ENCODE measurements at places on chromosomes 5 and 9. TPM values are rescaled to one million over a fixed set of nuclear protein-coding genes. Genes with fewer than 3 reads are reported as not detected.

TLR4 gene
- 28.9 TPM for total RNA-seq

CARD9 gene
- 0.94 TPM for total RNA-seq

CD274 gene
- total RNA-seq = 0.31 TPM

DNA sequence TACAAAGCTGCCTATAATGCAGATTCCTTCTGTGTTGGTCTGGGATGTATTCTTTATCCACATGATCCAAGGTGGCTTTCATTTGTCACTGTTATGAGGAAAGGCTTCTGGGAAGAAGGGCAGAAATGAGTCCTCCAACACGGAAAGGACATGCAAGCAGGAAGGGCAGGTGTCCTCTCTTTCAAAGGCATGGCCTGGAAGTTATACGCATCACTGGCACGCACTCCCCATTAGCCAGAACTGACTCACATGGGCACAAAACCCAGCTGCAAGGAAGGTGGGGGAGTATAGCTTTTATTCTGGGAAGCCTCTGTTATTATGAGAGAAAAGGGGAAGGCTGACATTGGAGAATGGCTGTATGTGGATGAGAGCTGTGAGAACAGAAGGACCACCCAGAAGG lies 141.3 kb upstream of the ZNF618 start:
- DNase-seq = peak; percentile 30
- H3K27me3 ChIP-seq = peaks cover 50% of the 10 kb centered on the region
- H3K36me3 ChIP-seq = peaks cover 2% of the 10 kb centered on the region
- H3K4me1 ChIP-seq = peaks cover 8% of the 10 kb centered on the region
- H3K4me3 ChIP-seq = no peak overlapping the region
- no peak overlapping the region for H3K27ac ChIP-seq

GRCh38 chr9:108434502-108434901 lies 421.3 kb downstream of the ACTL7B start:
- H3K4me1 ChIP-seq = peaks cover 16% of the 10 kb centered on the region
- H3K4me3 ChIP-seq = no peak overlapping the region
- H3K27ac ChIP-seq = no peak overlapping the region
- peaks cover 4% of the 10 kb centered on the region for H3K36me3 ChIP-seq
- no peaks in the 10 kb centered on the region for H3K27me3 ChIP-seq

- H3K36me3 ChIP-seq = peaks cover 27% of the 10 kb centered on the region
- H3K27ac ChIP-seq = no peak overlapping the region
- no peak overlapping the region for H3K4me3 ChIP-seq
- DNase-seq = no peak
Observed at GRCh38 chr5:172091956-172092732, 85.7 kb upstream of the FBXW11 start.

- H3K4me1 ChIP-seq = no peaks in the 10 kb centered on the region
- H3K36me3 ChIP-seq = no peaks in the 10 kb centered on the region
- DNase-seq = no peak
- no peak overlapping the region for H3K27ac ChIP-seq
- H3K27me3 ChIP-seq = no peaks in the 10 kb centered on the region
Observed at GRCh38 chr9:28782630-28783029, 1209.3 kb upstream of the C9orf72 start.

- no peaks in the 10 kb centered on the region for H3K36me3 ChIP-seq
- no peak for DNase-seq
- H3K27me3 ChIP-seq = no peaks in the 10 kb centered on the region
- no peak overlapping the region for H3K27ac ChIP-seq
- peaks cover 13% of the 10 kb centered on the region for H3K4me1 ChIP-seq
Observed at GRCh38 chr5:167731951-167732350, 559.5 kb upstream of the WWC1 start.

- no peak overlapping the region for H3K27ac ChIP-seq
- no peaks in the 10 kb centered on the region for H3K27me3 ChIP-seq
- peak; percentile 70 for DNase-seq
Observed at GRCh38 chr5:133200256-133200655, 148.4 kb downstream of the HSPA4 start.

DNA sequence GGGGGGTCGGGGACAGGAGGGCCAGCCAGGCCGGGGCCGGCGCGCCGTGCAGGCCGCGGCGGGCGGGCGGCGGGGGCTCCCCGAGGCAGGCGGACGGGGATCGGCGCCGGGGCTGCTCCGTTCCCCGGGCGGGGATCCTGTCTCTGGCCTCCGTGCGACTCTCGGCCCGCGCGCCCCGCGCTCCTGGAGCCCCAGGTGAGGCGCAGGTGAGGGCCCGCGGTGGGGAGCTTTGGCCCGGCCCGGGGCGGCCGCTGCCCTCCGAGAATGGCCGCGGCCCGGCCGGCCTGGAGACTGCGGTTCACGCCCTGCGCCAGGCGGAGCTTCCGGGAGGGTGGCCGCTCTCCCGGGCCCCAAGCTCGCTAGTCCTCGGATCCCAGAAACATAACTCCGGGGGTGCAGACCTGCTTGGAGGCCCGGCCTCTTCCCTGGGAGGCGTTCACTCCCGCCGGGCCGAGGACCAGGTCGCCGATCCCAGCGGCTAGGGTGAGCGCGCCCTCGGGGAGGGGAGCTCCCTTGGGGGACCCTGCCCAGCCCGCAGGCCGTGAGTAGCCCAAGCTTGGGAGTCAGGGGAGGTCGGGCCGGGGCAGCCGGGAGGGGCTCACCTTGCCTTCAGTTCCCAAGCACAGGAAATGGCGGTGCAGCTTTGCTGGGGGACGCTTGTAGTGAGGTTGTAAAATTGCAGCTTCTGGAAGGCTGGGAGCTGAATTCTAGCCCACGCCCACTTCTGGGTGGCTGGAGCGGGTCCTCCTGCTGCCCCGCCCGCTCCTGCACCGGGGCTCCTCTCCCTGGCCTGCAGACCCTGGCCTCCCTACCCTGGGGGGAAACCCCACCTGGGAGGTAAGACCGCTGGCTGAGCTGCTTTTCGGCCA lies 723 bp downstream of the PPP1R26 start:
- peaks cover 10% of the 10 kb centered on the region for H3K4me1 ChIP-seq
- DNase-seq = no peak
- H3K27ac ChIP-seq = peak overlapping the region; percentile 23
- peaks cover 9% of the 10 kb centered on the region for H3K36me3 ChIP-seq
- peak overlapping the region; percentile 65 for H3K4me3 ChIP-seq

DNA sequence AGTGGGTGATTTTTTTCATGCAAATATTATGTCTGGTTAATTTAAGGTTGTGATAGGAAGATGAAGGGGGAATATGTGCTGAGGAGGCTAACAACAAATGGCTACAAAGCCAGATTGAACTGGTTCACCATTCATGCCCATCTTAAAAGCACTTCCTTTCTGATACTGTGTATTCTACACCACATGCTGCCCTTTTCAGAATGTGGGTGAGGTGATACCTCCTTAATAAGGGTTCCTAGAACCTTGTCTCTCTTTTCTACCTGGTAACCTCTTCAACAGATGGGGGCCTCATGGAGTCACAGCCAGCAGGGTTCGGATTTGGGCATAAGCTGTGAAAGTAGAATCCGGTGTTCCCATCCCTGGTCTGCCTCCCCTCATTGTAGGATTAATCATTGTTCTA lies 1064.0 kb upstream of the SEMA6A start:
- peaks cover 11% of the 10 kb centered on the region for H3K4me1 ChIP-seq
- no peak for DNase-seq
- H3K27ac ChIP-seq = no peak overlapping the region
- H3K4me3 ChIP-seq = no peak overlapping the region
- no peaks in the 10 kb centered on the region for H3K27me3 ChIP-seq

GRCh38 chr5:172816925-172817562 lies 17.0 kb upstream of the ERGIC1 start:
- no peak overlapping the region for H3K4me3 ChIP-seq
- H3K4me1 ChIP-seq = peaks cover 7% of the 10 kb centered on the region
- no peaks in the 10 kb centered on the region for H3K36me3 ChIP-seq
- DNase-seq = no peak
- no peak overlapping the region for H3K27ac ChIP-seq

DNA sequence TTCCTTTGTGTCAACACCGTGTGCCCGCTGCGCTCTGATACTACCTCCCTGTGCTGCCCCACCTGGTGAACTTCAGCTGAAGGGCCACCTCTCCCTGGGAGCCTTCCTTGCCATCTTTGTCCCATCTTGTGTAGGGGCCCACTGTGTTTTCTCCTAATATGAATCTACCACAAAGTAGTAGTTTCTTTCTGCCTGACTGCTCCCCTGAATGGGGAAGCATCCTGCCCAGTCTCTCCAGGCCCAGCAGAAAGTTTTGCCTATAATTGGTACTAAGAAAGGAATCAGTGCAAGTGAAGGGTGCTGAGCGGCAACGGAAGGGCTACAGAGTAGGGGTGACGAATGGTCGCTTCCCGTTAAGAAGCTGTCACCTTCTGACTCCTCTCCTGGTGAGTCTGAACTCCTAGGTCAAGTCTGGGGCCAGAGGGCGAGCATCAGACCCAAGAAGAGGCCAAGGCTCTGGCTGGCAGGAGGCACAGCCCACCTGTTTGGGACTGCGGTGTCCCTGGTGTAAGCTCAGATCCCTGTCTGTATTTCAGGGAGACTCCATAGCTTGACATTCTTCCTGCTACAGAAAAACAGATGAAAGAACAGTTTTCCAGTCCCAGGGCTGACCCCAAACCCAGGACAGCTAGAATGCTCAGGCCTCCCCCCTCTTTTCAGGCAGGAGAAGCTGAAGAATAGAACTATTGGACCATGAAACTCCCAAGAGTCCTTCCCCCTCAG lies 24.1 kb downstream of the WWC1 start:
- no peak for DNase-seq
- peaks cover 12% of the 10 kb centered on the region for H3K4me1 ChIP-seq
- H3K4me3 ChIP-seq = no peak overlapping the region
- no peaks in the 10 kb centered on the region for H3K27me3 ChIP-seq

DNA sequence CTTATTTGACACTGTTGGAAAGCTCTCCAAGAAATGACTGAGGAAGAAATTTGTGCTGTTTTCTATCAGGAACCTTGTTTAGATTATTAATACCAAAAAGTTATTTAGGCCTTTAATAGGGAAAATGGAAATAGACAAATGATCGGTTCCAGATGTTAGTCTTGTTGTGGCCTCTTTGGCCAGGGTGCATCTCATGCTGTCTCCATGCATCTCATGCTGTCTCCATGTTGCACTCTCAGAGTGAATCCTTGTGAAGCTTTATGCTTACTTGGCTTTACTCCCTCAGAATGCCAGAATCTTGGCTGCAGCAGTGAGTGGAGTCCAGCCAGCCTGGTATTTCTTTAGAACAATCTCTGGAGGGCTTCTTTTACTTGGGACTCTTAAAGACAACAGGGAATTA lies 185.5 kb downstream of the ARHGAP26 start:
- H3K4me1 ChIP-seq = peaks cover 12% of the 10 kb centered on the region
- no peaks in the 10 kb centered on the region for H3K27me3 ChIP-seq

Data from osteocyte (in vitro differentiated cells).